ENCODE measurements at places on chromosomes 6 and 20.

DNA sequence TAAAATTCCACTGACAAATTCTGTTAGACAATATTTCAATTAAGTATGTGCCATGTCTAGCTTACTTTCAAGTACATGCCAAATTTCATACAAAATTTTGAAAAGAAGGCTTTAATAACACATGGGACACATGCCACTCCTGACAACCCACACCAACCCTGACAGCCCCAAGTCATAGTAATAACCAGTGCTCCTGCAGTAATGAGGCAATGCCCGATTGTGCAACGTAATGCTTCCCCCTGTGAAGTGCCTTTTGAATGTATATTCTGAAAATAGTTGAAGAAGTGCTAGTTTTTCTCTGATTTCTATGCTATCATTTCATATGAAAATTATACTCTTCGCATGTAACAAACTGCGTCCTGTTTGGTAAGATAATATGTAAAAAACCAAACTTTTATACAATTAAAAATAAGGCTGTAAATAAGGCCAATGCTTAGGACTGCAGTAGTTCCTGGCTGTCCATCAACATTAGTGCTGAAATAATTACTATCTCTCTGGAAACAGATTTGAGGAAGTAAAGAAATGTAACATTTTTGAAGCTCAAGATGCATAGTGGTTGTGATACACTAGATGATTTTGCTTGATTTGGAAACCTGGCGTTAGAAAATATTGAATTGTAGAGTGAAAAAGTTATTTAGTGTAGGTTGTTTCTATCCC is 125.8 kb upstream of the BCLAF1 start:
- no peak for DNase-seq

DNA sequence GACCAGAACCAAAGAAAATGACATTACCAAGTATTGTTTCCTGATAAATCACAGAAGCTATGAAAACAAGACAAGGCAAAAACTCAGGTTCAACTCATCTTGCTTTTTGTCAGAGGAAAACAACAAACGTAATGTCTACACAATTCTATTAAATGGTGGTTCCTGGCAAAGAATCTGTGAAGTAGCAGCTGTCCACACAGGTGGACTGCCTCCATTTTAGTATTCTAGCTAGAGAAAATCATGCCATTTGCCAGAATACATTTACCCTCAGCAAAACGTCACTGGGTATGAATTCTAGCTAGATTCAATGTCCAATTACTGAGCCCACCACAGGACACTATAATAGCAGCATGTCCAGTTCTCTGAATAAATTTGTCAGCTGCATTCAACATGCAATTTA is 125.4 kb downstream of the ADGRB3 start:
- DNase-seq: no peak

DNA sequence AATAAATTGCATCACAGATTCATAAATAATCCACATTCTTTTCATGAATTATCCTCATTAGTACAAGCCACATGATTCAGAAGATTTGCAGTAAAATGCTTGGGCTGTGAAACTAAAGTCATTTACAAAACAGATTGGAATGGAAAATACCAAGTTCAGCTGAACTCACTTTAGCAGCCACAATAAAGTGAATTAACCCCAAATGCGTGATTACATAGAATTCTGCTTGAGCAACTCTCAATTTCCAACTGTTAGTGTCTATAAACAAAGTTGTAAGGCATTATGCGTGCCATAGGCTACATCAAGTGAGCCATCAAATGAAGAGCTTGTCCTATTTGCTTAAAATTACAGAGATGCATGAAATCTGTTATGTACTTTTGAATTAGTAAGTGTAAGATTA is 60.4 kb upstream of the GFRAL start:
- DNase-seq: no peak

DNA sequence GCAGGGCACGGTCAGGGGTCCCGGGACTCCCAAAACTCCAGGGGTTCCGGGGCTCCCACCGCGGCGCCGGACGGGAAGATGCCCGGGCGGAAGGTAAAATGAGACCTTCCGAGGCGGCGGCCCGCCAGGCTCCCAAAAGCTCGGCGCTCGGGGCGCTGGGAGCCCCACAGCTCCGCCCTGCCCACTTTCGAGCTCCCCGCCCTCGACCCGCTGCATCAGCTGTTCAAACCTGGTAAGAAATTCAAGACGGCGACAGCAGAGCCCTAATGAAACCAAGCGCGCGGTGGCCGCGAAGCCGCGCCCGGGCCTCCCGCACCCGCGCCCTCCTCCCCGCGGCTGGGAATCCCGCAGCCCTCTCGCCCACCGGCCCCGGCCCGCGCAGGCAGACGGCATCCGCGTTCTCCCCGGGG is 369 bp downstream of the SLC4A11 start:
- peak; percentile 18 for DNase-seq

- DNase-seq: peak; percentile 38
Observed at GRCh38 chr6:43924222-43924702, 154.3 kb downstream of the VEGFA start.

DNA sequence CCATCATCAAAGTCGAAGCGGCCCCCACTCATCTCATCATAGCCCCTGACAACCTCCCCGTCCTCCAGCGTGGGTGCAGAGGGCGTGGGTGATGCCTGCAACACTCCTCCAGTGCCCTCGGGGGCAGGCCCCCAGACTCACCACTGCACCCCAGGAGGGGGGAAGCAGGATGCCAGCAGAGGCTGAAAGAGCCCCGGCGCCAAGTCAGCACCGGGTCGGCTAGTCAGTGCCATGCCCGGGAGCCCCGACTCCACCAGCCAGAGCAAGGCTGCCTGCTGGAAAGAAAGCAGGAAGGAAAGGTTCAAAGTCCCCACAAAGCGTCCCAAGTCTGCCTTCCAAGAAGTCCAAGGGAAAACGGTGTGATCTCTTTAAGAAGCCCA is 324 bp downstream of the JPH2 start:
- no peak for DNase-seq

DNA sequence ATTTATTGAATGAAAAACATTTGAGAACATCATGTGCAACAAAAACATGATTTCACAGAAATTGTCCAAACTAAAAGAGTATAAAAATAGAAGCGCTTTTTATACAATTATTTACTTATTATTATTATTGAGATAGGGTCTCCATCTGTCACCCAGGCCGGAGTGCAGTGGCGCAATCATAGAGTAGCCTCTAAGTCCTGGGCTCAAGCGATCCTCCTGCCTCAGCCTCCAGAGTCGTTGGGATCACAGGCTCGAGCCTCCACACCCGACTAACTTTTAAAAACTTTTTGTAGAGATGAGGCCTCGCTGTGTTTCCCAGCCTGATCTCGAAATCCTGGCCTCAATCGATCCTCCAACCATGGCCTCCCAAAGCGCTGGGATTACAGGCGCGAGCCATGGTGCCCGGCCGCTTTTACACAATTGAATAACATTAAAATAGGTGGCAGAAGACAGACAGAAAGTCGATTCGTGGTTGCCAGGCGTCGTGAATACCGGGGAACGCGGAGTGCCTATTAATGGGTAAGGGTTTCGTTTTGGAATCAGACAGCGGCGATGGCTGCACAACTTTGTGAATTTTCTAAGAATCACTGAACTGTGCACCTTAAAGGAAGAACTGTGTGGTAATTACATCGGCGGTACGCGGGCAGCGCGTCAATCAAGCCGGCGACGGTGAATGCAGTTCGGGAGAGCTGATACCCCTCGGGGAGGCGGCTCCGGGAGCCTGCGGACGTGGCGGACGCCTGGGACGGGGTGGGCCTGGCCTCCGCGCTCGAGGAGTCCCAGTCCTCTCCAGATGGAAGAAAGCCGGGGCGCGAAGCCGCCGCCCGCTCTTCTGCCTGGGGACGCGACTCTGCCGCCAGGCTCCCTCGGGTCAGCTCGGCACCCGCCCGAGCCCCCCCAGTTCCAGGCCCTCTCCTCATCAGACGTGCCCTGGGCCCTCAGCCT is 807 bp downstream of the TBC1D20 start:
- DNase-seq: no peak

- DNase-seq: no peak
Observed at GRCh38 chr20:10313701-10314100, 95.1 kb downstream of the SNAP25 start.

- DNase-seq: no peak
Observed at GRCh38 chr6:160054271-160054670, 67.3 kb upstream of the SLC22A1 start.

- DNase-seq: no peak
Observed at GRCh38 chr6:56148488-56149186, 98.7 kb downstream of the COL21A1 start.

- DNase-seq: no peak
Observed at GRCh38 chr20:1808101-1808500, 87.1 kb upstream of the SIRPA start.

DNA sequence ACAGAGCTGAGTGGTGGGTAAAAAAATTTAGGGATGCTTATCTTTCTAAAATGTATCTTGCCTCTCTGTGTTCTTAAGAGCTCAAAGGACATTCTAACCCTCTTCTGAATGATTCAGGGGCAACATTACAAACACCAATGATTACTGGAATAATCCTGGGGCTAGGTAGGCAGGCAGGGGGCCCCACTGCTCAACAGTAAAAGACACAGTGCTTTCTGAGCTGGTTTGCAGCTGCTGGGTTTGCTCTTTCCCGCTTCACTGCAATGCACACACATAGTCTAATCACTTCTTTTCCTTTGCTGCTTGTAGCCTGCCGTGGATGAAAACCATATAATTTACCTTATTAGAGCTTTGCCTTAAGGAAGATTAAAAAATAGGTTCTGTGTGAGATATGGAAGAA is 23.9 kb downstream of the CLDN20 start:
- DNase-seq: no peak
